ENCODE measurements at places on chromosomes 12 and 14.

GRCh38 chr14:92417759-92418158 is 94.8 kb downstream of the SLC24A4 start:
- no peak for DNase-seq

DNA sequence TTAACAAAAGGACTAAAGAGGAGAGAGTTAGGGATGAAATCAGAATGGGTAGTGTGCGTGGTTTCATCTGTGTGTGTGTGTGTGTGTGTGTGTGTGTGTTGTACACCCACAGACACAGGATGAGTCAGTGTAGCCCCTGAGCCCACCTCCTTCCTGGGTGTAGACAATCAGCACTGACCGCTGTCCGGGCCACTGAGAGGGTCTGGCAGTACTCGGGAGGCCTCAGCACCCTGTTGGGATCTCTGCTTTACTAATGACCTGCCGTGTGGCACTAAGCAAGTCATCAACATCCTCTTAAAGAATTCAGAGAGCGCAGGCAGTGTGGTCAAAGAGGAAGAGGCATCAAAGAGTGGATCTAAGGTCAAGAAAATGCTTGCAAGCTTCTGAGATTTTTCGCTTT is 112.6 kb downstream of the PRMT8 start:
- no peak for DNase-seq

DNA sequence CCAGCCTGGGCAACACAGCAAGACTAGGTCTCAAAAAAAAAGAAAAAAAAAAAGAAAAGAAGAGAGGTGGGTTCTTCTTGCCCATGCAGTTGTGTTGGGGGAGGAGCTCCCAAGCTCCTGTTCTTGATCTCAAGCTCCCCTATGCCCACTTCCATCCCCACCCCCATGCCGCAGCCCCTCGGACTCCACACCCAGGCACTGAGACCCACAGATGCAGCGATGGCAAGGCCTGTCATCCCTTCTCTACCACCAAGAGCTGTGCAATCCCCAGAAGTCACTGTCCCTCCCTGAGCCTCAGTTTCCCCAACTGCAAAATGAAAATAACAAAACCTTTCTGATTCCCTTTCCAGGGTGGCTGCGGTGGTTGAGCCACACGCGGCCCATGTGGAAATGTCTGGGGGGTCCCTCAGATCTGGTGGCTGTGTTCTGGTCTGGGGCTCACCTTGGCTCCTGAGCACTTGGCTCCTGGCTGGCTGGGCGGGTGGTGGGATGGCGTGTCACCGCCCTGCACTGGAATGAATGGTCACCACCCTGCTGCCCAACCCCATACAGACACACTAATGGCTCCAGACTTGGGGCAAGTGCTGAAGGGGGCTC is 22.6 kb upstream of the KIF26A start:
- DNase-seq: no peak

DNA sequence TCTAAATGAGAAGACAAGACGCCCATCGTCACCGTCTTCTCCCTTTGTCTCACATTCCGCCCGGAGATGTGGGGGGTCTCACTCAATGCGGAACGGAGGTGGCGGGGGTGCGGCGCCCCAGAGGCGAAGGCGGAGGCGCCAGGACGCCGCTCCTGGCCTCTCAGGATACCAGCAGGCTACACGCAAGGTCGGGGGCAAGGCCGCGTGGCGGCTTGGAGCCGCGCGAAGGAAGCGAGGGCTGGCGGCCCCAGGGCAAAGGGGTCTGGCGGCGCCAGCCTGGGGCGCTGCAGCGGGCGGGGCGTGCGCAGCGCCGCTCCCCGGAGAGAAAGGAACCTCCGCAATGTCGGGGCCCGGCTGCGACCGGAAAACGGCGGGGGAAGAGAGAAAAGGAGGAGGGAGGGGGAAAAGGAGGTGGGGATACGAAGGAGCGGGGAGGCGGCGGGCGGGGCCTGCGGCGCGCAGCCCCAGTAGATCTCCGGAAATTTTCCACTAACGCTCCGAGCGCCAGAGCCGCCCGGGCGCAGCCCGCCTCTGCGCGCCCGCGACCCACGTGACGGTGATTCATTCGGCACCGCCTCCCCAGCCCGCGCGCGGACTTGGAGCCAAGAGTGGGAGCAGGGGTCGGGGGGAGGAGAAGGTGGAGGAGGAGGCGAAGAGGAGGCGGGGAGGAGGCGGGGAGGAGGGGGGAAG is 10.5 kb upstream of the SLC38A2 start:
- DNase-seq: peak; percentile 99

DNA sequence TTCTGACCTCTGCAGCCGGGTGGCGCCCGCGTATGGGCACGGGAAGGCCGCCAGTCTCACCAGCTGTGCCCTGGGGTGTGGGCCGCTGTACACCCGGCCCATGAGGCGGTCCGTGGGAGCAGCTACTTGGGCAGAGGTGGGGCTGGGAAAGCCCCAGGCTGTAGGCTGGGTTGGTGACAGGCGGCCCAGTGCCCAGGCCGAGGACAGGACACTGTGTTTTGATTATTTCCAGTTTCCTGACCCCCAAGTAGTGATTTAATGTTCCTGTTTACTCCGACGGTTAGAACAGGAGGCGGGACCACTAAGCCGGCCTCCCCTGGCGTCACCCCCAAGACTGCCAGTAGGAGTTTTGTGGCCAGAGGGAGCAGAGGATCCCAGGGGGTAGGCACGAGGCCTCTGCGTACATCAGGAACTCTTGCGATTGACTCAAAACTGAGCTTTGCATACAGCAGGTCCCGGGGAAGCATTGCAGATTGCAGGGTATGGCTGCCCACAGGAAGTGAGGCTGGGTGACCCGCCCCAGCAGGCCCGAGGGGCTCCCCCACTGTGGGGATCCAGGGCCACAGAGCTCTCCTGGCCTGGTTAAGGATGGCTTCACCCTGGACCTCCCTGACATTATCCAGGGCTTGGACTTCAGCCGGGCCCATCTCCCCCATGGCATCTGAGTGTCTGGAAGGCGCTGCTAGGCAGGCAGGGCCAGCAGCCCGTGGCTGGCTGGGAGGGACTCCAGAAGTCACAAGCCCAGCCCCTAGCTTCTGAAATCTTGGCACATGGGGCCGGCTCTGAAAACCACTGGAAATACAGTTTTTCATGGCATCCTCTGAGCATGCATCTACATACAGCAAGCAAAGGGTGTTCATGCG is 42.5 kb upstream of the DIO3 start:
- DNase-seq: peak; percentile 23

GRCh38 chr12:94204499-94205247 is 56.3 kb downstream of the PLXNC1 start:
- no peak for DNase-seq

DNA sequence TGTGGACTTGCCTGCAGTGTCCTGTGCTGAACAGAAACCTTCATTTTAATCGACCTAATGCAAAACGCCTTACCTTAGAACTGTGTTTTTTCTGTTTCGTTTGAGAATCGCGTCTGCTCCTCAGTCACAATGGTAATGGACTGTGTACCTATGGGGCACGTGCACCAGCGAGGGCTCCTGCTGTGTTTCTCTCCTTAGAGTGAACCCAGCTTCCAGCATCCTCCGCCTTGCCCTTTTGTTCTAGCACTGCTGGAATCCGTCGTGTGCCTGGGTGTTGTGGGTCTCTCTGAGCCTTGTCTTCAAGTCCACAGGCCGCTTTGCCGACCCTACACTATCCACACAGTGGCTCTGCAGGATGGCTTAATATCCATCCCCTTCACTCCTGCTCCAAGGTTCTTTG is 3.6 kb downstream of the AMN start:
- DNase-seq: no peak

- DNase-seq: no peak
Measured at GRCh38 chr14:100234511-100234910, 4.4 kb upstream of the YY1 start.

- DNase-seq: no peak
Measured at GRCh38 chr14:100673085-100673806, 53.4 kb upstream of the DLK1 start.

GRCh38 chr12:47100160-47100559 is 20.4 kb upstream of the AMIGO2 start:
- peak; percentile 37 for DNase-seq

GRCh38 chr14:99808515-99808914 is 15.3 kb downstream of the EML1 start:
- DNase-seq: peak; percentile 49

- no peak for DNase-seq
Measured at GRCh38 chr14:55610713-55611370, 30.8 kb downstream of the KTN1 start.

DNA sequence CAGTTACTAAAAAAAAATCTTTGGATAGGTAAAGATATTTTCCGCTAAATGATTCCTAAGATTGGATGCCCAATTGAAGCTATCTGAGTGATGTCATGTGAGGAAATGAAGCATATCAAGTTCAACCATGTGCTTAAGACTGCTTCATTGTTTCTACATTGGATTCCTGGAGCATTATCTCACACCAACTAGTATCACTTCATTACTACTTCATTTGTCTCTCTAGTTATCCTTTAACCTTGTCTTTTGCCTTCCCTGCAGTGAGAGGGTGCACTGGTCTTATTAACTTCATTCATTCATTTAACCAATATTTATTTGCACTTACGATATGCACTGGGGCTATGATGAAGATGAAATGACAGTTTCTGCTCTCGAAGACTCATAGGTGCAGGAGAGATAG is 198.1 kb downstream of the SLC38A4 start:
- no peak for DNase-seq

DNA sequence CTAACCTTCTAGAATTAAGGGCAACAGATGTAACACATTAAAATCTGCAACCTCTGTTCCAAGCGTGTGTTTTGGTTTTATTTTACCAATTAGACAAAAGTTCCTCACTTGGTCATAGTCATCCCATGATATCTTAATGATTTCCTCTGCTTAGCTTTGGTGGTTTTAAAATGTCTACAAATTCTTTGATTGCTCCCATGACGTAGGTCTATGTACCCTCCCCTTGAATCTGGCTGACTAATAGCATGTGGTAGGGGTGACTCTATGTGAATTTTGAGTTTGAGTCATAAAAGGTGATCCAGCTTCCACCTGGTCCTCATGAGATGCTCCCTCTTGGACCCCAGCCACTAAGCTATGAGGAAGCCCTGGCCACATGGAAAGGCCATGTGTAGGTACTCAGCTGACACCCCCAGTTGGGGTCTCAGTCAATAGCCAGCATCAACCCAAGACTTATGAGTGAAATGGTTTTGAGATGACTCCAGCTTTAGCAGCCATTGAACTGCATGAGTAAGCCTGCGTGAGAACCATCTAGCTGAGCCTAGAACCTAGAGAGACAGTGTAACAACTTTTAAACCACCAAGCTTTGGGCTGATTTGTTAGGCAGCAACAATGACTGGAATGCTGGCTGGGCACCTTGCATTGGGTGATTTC is 247.1 kb downstream of the MSRB3 start:
- peak; percentile 97 for DNase-seq

DNA sequence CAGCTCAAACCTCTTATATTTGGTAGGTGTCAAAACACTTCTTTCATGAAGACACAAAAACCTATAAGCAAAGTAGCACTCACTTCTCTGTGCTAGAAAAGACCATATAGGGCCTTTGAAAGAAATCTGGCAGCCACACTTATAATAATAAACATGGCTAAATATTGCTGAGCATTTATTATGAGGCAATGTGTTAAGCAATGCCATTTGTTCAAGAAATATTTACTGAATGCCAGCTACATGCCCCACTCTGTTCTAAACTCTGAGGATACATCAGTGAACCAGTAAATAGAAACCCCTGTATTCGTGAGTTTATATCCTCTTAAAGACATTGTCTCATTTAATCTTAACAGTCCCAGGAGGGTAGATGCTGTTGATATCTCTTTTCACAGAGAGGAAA is 52.0 kb downstream of the RNFT2 start:
- no peak for DNase-seq

GRCh38 chr12:65952737-65953209 is 128.5 kb downstream of the HMGA2 start:
- DNase-seq: peak; percentile 82

DNA sequence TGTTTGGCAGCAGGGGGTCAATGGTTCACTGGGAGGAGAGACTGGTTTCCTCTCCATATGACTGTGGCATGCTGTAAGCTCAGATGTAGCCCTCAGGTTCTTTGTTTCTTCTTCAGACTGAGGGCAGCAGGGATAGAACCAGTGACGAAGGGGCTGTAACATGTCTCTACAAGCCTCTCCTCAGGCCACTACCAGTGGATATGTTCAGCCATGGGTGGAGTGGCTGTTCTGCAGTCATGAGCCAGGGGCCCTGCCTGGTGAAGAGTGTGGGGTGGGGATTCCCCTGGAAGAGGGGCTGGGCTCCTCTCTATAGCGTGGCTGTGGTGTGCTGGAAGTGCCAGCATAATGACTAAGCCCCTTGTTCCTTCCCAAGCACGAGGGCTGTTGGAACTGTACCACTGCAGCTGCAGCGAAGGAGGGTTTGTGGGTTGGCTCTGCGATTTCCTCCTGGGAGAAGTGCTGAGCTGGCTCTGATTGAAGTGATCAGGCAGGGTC is 55.8 kb downstream of the CMAS start:
- DNase-seq: peak; percentile 81

DNA sequence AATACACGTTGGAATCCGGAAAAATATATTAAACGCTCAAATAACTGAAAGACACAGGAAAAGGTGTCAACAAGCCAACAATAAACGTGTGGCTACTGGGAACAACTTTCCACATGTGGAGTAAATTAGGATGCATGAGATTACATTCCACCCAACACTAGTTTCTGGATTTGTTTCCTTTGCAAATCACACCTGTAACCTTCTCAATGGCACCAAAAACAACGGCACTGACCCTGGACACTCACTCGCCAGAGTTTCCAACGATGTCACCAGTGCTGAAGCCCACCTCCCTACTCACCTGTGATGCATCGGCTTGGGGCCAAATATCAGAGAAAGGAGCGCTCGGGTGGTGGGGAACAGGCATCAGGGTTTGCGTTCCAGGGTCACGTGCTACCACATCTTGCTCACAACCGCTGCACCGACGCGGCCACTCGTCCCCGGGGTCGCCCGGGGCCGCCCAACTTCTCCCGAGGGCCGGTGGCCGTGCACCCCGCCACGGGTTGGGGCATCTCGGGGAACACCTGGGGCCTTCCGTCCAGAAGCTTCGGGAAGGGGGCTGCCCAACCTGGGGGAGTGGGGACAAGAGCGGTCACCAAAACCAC is 629 bp downstream of the PRDM4 start:
- DNase-seq: peak; percentile 52

- no peak for DNase-seq
Measured at GRCh38 chr12:124153392-124153791, 141.5 kb upstream of the RFLNA start.

- no peak for DNase-seq
Measured at GRCh38 chr12:132776816-132777568, 15.4 kb upstream of the ANKLE2 start.

DNA sequence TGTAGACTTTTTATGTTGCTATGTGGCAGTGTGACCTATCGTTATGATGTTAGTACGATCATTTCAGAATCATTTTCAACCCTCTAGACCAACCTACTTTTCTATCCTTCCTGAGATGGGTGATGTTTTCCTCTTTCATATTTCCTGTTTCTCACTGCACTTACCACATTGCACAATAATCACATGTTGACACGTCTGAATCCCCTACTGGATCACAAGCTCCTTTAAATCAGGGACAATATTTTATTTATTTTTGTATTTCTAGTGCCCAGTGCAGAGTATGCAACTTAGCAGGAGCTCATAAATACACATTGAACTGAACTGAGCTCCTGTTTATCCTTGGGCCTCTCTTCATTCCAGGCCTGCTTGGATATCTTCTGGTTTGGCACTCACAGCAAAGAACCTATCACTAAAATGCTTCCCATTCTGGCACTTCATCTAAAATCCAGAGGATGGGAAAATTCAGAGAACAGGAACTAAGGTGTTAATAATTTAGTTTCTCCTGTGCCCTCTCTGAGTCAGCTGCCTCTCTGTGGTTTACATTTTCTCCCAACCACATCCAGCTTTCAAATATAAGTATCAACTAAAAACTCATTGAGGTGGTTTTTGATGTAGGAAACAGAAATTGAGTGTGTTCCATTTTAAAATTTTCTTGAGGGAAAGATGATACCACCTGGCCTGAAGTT is 69.4 kb upstream of the DYRK2 start:
- DNase-seq: peak; percentile 19
